Pancreas (tissue), 10 donors: ENCODE measurements at places on chromosomes 6 and 20.

DNA sequence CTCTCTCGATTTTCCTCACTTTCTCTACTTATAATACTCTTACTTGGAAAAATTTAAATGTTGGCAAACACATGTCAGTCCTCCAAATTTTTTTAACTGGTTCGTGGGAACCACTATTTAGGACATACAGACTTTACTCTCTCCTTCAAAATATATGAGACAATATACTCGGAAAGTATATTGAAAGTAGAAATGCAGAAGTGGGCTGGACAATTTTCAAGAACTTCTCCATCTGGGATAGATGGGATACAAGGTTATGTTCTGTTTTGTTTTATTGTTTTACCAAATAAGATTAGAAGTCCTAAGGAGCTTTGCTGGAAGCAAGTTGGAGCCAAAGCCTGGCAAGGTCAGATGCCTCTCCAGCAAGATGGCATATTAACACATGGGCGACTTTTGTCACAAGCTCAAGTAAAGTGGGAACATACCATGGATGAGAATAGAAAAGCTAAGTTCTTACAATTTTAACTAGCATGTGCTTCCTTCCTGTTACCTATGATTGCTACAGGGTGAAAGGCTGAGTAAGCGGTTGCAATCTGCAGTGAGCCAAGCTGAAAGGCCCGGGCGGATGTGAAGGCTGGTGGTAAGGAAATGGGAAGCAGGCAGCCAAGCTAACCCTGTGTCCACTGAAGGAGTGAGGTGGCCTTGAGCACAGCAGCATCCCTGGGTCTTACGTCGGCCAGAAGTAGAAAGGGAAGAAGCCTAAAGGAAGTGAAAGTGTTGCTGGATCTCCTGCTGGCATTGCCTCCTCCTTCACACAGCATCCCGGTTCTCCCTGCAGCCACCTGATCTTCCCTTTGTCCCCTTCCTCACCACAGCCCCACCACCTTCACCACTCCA, 7.1 kb downstream of the MAP3K5 start:
- no peak for DNase-seq

- no peak for DNase-seq
Measured at GRCh38 chr6:158717341-158718330, 67.8 kb downstream of the SYTL3 start.

GRCh38 chr20:56429502-56429901, 17.4 kb downstream of the CASS4 start:
- DNase-seq, result no peak

GRCh38 chr20:61118429-61119224, 133.4 kb upstream of the CDH4 start:
- no peak for DNase-seq

DNA sequence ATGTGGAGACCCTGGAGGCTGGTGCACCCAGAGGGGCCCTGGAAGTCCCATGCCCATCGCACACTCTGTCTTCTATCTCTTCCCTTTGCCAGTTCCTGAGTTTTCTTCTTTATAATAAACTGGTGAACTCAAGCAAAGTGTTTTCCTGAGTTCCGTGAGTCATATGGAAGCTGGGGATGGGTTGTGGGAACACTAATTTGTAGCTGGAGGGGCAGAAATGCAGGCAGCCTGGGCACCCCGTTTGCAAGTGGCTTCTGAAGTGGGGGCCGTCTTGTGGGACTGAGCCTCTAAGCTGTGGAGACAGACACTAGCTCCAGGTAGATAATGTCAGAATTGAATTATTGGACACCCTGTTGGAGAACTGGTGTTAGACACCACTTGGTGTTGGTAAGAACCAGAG, 3.2 kb upstream of the PPP1R3G start:
- no peak for DNase-seq

DNA sequence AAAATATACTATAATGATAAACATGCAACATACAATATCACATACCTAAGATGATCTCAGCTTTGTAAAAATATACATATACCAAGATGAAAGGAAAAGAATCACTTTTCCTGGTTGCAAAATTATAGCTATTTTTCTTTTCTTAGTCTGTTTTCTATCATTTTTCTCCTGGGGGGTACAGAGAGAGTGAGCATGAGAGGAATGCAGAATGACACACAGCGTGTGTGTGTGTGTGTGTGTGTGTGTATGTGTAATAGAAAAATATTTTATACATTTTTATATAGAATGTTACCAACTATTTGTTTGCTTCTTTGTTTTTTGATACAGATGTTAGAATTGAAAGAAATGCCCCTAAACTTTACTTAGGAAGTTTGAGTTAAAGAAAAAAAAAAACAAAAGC, 64.3 kb downstream of the FAM83B start:
- DNase-seq, result no peak

GRCh38 chr6:6596529-6597328, 8.2 kb downstream of the LY86 start:
- no peak for DNase-seq

DNA sequence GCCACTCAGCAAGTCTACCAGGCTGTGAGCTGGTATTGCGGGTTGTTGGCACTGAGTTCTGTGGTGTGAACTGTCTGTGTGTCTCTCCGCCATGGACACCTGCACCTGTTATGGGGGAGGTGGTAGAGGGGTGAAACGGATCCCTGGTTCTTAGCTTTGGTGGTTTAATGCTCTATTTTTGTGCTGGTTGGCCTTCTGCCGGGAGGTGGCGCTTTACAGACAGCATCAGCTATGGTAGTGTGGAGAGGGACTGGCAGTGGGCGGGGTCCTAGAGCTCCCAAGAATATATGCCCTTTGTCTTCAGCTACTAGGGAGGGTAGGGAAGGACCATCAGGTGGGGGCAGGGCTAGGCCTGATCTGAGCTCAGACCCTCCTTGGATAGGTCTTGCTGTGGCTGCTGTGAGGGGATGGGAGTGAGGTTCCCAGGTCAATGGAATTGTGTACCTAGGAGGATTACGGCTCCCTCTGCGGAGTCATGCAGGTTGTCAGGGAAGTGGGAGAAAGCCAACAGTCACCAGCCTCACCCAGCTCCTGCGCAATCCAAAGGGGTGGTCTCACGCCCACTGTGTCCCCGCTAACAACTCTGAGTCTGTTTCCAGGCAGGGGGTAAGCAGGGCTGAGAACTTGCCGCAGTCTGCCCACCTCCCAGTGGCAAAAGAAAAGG, 154.3 kb downstream of the CCDC170 start:
- DNase-seq, result no peak

DNA sequence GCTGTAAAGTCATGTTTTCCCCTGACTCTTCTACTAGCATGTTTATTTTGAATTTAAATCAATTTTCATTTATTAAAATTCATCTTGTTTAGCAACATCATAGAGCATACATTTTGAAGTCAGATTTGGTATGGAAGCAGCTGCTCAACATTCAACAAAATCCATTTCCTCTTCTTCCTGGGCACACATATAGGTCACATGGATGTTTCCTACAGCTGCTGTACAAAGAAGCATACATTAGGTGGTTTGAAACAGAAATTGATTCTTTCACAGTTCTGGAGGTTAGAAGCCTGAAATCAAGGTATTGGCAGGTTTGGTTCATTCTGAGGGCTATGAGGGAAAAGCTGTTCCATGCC, 495.2 kb downstream of the RFPL4B start:
- no peak for DNase-seq

DNA sequence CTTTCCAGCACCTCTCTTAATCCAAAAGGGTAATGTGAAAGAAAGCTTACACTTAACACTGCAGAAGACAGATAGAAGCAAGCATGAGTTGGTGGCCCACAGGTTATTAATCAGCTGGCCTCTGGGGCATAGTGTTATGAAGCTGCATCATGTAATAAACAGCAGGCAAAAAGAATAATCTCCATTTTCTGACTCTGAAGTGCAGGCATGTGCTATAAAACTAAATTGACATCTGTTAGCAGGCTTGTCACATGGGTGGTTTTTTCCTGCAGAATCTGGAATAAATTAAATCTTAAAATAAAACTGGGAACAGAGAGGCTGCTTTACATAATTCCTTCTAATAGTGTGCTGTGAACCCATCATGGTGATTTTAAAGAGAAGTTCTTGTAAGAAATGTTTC, 73.3 kb downstream of the METTL24 start:
- DNase-seq, result no peak

- no peak for DNase-seq
Measured at GRCh38 chr6:50817646-50817950, 1.1 kb upstream of the TFAP2B start.

DNA sequence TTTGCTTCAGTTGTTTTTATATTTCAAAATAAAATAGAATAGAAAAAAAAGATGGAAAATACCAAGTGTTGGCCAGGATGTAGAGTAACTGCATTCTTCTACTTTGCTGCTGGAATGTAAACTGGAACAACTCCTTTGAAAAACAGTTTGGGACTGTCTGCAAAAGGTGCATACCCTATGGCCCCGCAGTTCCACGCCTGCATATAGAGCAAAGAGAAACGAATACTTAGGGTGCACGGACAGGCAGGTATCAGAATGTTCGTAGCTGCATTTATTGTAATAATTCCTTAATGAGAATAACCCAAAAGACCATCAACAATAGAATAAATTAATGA, 603 bp upstream of the RAB23 start:
- DNase-seq, result no peak

DNA sequence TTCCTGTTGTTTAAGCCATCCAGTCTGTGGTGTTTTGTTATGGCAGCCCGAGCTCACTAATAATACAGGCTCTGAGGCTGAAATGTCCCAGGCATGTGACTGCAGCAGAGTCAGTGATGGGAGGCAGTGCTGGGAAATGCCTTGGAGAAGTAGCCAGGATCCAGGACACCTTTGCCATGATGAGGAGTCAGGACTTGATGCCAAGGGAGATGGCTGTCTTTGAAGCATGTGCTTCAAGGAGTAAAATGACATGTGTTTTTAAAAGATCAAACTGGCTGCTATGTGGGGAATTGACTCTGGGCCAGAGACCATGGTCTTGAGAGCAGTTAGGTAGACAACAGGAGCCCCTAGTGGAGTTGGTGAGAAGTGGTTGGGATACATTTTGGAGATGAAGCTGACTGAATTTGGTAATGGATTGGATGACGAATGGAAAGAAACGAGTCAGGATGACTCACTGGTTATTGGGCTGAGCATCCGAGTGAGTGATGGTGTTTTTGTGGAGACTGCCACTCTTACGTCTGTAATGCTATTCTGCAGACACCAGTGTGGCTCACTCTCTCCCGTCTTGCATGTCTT, 322.2 kb downstream of the PLCB1 start:
- DNase-seq, result no peak

DNA sequence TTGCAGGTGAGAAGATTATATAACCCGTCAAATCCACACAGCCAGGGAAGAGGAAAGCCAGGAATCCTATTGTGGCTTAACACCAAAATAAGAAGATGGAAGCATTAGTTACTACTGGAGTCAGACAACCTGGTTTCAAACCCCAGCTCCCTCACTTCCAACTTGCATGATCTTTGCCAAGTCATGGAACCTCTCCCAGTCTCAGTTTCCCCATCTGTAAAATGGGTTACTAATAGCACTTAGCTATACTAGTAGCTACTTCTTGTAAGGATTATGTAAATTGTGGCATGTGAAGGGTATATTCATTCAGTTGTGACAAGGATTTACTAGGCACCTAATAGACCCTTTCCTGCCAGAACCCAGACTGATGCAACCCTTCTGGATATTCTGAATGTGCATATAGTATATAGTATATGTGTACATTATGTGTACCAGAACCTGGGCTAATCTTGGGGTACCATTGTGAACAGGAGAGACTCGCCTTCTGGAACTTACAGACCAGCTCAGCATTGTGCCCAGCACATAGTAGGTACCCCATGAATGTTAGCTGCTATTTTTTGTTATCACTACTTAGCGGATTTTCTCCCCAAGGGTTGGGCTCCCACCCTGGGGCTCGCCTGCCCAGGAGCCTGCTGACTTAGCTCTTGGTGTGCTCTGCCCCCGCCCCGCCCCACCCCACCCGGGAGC, 50.3 kb downstream of the JPH2 start:
- DNase-seq, result no peak

DNA sequence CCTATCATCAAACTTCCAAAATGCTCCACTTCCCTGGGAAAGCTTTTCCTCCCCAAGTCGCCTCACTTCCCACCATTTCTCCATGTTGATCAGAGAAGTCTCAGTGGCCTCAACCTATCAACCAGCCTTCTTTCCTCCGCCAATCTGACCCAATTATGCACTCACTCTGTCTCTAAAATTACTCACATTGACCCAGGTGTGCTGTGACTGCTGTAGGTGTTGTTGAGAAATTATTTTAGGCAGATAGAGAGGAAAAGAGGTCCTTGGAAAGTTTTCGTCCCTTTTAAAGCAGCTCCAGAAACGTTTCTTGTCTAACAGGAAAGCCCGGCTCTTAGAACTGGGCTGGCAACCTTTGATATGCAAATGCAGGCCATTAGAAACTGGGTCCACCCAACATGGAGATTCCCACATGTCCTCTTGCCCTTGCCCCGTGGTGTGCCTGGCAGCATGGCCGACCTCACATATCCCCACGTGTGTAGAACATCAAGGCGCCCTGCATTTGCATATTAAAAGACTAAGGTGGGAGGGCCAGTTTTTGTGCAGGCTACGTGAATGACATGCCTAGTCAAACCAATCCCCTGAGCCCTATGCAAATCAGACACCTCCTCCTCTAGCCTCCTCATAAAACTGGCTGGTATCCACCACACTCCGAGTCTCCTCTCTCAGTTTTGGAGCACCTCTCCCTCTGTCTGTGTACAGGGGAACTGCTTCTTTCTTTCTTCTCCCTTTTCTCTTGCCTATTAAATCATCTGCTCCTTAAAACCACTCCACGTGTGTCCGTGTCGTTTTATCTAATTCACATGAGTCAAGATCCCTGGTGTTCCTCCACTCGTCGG, 12.9 kb downstream of the IPCEF1 start:
- DNase-seq, result peak; percentile 62

DNA sequence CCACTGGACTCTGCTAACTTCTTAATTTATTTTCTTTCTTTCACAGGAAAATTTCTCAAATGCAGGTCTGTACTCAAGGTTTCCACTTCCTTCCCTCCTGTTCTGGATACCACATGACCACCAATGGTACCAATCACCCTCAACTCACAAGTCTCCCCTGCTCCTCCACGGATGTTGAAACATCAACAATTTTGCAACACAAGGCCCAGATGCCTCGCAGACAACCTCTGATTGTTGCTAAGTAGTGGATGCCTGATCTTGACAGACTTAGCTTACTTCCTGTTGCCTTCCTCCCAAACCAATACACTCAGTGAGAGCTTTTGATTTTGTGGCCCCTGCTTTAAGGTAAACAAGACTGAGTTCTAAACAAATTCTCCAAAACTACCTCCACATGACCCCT, 146.6 kb downstream of the FRK start:
- DNase-seq, result no peak

DNA sequence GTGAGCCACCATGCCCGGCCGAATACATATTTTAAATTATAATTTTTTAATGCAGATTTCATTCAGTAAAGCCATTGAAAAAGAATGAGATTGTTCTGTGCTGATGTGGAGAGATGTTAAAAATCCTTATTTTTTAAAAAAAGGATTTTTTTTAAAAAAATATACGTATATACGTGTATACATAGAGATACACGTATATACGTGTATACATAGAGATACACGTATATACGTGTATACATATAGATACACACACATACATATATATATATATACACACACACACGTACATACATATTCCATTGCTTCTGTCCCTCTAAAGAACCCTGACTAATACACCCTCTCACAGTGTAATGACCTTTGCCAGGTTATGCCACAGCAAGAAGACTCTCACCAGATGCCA, 23.8 kb upstream of the TBC1D7 start:
- no peak for DNase-seq

- DNase-seq, result no peak
Measured at GRCh38 chr6:37021356-37022129, 16.1 kb downstream of the FGD2 start.
